ENCODE measurements at places on chromosomes 4 and X.

- DNase-seq: peak; percentile 66
Observed at GRCh38 chr4:145285928-145286327, 105.5 kb upstream of the OTUD4 start.

DNA sequence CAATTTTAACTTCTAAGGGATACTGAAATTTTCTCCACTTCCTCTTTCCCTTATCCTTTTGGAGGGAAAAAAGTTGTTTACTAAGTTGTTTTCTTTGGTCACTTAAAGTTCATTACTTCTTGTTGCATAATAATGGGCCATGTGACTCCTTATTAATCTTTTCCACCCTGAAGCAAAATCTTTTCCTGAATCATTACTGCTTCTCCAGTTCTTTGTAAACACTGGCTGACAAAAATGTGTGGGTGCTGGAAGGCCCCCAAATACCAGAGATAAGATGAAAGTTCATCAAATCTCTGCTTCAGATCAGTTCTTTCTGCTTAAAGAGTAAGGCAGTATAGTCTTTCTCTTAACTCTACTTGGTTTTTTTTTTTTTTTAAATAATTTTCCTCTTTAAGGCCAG, 108.9 kb upstream of the NHS start:
- no peak for DNase-seq

DNA sequence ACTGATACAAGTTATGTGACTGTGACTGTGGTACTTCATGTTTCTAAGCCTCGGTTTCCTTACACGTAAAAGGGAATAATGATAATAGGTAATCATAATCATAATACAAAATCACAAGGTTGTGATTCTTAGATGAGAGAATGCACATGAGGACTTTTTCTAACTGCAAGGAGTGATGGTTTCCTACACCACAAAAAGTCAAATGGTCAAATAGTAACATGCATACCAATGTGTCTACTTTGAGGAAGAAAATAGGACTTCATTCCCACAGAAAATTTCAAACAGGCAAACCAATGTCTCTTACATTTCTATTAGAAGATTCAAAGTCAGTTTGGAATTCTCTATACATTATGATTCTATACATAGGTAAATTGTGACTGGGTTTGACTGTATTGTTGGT, 368.7 kb upstream of the FTHL17 start:
- no peak for DNase-seq

GRCh38 chr4:4609622-4610334, 67.9 kb upstream of the STX18 start:
- DNase-seq: no peak

GRCh38 chr4:5757091-5757490, 46.1 kb downstream of the EVC start:
- DNase-seq: no peak

DNA sequence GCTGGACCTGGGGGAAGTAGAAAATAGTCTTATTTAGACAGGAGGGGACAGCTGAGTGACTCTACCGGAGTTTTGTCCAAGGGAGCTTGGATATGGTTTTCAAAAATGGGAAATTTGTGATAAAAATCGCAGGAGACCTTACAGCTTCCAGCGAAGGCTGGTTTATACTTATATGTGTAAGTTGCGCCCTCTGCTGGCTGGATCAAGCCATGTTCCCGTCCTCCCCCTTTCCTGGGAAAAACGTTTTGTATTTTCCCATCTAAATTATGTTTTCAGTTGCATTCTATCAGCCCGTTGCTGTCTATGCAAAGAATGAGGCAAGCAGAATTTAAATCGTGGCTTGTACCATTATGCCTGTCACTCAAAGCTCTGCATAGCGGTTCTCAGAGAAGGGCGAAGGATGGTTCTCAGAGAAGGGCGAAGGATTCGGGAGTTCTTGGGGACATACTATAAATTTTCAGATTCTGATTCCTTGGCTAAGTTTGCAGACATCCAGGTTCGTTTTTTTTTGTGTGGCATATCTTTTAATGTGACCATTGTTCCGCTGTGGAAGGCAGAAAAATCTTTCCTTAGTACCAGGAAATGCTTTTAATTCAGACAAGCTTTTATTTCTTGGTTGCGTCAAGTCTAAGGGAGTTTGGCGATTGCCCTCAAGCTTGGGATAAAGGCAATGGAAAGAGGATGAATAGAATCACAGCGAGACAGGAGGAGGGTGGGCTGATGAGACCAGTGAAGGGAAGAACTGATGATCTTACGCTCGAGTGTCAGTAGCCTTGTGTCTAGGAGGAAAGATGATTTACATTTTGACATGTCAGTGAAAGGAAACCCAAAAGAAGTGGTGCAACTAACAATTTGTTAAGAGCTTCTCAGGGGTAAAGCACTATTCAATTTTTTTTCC, 128.5 kb upstream of the ARX start:
- peak; percentile 53 for DNase-seq

GRCh38 chrX:28311466-28311865, 275.8 kb upstream of the IL1RAPL1 start:
- DNase-seq: peak; percentile 0

- DNase-seq: no peak
Observed at GRCh38 chrX:115266300-115266699, 23.2 kb upstream of the LUZP4 start.

GRCh38 chr4:183469285-183469684, 24.8 kb downstream of the CDKN2AIP start:
- DNase-seq: no peak
